Tracheal epithelial cell (primary cell): ENCODE measurements at places on chromosomes 6 and 20. TPM values are rescaled to one million over a fixed set of nuclear protein-coding genes. Genes with fewer than 3 reads are reported as not detected.

Gene LST1
- not detected in 2 replicates for total RNA-seq

Gene RSPO3
- total RNA-seq: not detected in 2 replicates

Gene C6orf163
- 1.4 TPM in 1 of 2 replicates, not detected in the other for total RNA-seq

Gene RAET1G
- total RNA-seq: 19.5 and 41.3 TPM in 2 replicates

Gene ZBTB46
- 0.43 and 2.9 TPM in 2 replicates for total RNA-seq

Gene FKBP1C
- total RNA-seq: under 0.01 and 0.24 TPM in 2 replicates

Gene QRSL1
- total RNA-seq: 12.5 and 22.4 TPM in 2 replicates

Gene PPT2
- 11.1 and 83.4 TPM in 2 replicates for total RNA-seq

Gene GSTA3
- not detected in 2 replicates for total RNA-seq

Gene MLN
- not detected in 2 replicates for total RNA-seq

Gene CNBD2
- 0.64 and 0.96 TPM in 2 replicates for total RNA-seq

Gene TMEM74B
- 2.4 TPM in 1 of 2 replicates, not detected in the other for total RNA-seq

Gene PANK2
- total RNA-seq: 41.8 and 59.5 TPM in 2 replicates

Gene RWDD2A
- total RNA-seq: 0.64 and 2.4 TPM in 2 replicates

Gene CPXM1
- total RNA-seq: not detected in 2 replicates

Gene FOXF2
- total RNA-seq: not detected in 2 replicates

Gene SYNCRIP
- 47.2 and 49.9 TPM in 2 replicates for total RNA-seq

Gene UST
- 7.7 and 27.7 TPM in 2 replicates for total RNA-seq

Gene LTB
- 6.7 TPM in 1 of 2 replicates, not detected in the other for total RNA-seq

Gene SLC35D3
- total RNA-seq: under 0.01 TPM in 1 of 2 replicates, not detected in the other
